ENCODE measurements at places on chromosomes 3 and 15.

GRCh38 chr15:77329202-77329601, 90.7 kb downstream of the PEAK1 start:
- ATAC-seq = no peak

DNA sequence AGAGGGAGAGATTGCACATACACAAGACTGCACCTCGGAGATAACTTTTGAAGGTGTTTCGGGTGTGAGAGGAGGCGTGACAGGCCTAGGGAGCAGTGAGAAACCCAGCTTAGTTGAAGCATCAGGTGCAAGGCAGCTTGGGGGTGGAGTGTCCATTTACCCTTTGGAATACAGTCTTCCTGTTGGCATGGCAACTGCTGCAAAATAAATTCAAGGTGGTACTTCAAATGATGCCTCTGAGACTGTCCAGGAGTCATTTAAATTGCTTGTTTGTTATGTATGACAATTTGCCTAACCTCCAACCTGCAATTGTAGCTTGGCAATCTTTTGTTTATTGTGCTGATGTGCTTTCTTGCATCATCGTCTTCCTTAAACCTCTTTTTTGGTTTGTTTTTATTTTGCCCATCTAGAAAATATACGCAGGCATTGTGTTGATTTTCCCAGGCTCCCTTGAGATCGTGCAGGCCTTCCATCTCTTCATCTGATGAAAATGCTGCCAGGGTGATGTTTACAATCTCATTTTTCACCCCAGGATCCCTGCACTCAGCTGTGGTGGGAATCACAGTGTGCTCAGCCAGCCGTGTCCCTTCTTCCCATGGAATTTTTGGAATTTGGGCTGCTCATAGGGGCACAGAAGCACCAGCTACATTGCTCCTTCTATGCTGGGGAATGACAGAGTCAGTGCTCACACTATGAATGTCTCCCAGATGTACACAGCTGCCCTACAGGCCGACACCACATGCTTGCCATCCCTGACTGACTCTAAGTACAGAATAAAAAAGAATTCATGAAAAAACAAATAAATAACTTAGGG, 583.1 kb upstream of the CFAP20DC start:
- no peak for ATAC-seq

- no peak for ATAC-seq
These were observed 198.4 kb downstream of the LPP start for GRCh38 chr3:188352196-188352927.

GRCh38 chr3:20846066-20846465, 660.1 kb upstream of the SGO1 start:
- no peak for ATAC-seq

- no peak for ATAC-seq
These were observed 227.3 kb upstream of the IL12A start for GRCh38 chr3:159761369-159761768.

DNA sequence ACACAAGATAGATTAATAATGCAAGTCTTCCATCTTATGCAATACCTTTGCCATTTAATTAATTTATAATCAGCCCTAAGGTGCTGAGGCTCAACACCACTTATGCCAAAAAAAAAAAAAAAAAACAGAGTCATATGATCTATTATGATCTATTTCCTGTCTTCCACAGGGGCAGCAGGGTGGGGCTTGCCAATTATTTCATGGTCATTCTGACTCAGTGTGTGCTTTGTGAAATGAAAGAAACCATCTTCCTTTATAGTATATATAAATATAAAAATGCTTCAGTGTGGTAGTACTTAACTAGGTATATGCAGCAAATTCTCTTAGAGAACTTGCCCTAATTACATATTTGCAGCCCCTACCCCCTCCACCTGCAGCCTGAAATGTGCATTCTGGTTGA, 7.2 kb upstream of the RARB start:
- ATAC-seq = no peak

DNA sequence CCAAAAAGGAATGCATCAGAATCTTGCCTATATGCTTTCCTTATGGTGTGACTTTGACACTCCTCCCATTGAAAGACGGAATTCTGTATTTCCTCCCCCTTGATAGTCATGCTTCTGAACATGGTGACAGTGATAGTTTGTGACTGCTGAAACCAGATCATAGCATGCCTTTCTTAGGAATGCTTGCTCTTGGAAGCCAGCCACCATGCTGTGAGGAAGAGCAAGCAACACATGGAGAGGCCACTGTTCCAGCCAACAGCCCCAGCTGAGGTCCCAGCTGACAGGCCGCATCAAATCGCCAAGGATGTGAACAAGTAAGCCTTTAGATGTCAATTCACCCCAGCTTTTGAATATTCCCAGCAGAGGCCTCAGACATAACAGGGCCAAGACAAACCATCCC, 100.1 kb downstream of the IGF2BP2 start:
- ATAC-seq = no peak

DNA sequence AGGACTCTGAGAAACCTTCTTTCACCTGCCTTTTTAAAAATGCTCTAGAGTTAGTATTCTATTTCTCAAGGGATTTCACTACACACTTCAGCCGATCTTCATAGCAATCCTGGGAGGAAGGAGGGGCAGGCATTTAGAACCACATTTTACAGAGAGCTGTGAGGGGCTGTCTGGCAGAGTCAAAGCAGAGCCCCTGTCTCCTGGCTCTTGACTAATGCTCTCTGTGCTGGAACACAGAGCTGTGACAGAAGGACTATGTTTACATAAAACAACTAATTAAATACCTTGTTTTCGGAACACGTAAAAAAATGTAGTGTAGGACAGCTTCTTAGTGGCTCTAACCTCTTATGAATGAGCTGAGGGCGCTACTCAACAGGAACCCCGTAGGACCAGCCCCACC, 7.6 kb upstream of the SPTBN5 start:
- no peak for ATAC-seq

GRCh38 chr3:20575146-20575545, 389.1 kb upstream of the SGO1 start:
- ATAC-seq = no peak

DNA sequence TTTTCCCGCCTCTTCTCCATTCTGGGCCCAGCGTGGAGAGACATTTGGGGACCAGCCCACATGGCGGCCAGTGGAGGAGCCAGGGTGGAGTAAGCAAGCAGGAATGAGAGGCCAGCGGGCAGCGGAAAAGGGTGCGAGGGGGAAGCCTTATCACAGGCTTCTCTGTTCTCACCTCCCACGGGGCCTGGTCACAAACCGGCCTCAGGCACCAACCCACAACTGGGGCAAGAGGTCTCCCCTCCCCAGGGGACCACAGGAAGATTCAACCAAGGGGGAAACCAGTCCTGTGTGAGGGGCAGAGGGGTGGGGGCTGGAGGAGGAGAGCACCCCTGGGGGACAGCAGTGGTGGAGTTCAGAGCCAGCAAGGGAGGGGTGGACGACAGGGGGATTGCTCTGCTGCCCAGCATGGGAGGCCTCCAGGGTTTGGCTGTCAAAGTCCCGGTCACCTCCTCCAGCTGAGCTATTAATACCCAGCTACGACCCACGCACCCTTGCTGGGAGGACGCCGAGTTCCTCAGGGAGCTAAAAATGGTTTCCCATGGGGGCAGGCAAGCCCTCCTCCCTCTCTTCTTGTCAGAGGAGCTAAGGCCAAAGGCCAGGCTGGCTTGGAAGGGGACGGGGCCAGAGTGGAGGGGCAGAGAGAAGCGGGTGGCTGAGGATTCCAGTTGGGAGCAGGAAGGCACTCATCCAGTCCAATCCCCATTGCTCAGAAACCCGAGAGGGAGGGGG, 23.8 kb upstream of the RPL29 start:
- ATAC-seq = no peak

DNA sequence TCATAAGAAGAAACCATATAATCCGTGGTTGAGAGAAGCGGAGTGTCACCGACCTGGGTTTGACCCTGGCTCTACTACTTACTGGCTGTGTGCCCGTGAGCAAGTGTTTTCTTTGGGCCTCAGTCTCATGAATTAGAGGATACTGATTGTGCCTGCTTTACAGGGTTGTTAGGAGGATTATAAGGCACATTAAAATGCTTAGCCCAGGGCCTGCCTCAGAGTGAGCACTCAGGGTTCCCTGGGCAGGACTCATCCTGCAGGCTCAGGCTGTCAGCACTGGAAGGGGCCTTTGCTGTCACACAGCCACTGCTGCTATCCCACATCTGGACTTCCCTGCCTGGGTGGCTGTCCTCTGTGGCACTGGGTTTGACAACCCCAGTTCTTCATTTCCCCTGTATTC, 4.7 kb downstream of the PLA2G4F start:
- no peak for ATAC-seq

- peak; percentile 63 for ATAC-seq
These were observed 19.6 kb upstream of the MOBP start for GRCh38 chr3:39447637-39448483.

GRCh38 chr3:39187372-39188155, 4.8 kb downstream of the XIRP1 start:
- ATAC-seq = no peak

DNA sequence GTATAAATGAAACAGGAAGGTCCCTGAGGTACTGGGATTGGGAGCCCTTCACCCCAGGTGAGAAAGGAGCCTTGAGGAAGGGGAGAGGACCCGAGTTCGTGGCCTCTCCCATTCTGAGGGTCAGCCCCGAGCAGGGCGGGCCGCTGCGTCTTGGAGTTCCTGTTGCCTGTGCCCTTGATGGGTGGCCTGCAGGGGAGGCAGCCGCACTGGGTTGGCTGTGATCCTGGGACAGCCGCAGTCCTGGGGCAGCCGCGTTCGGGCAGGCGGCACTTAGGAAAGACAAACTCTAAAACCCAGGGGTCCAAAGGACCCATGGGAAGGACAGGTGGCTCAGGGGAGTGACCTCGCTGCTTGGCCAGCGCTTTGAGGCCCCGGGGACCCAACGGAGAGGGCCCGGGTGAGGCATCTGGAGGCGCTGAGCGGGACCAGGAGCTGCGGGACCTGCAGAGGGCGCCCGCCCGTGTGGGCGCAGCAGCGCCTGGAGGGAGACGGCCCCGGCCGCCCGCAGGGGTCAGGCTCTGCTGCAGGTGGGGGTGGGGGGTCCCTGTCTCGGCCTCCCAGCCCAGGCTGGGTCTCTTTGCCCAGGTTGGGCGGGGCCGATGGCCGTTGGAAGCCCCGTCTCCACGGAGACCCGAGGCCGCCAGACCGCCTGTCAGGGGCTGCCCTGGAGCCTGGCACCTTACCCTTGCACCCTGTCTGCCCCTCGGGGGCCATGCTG, 65.1 kb downstream of the HMCES start:
- ATAC-seq = peak; percentile 61

DNA sequence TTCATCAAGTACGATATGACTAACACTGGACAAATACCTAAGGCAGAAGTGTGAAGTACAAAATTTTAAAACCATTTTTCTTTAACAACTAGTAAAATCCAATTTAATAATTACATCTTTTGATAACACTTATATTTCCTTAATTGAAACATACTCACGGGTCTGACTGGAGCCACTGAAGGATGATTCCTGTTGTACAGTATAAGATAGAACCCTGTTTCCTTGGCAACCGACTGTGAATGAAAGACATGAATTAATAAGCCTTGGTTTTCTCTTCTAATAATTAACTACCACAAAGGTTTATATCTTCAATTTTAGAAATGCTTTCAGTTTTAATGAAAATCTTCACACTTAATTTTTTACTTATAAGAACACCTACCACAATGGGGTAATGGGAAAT, 19.4 kb downstream of the DHX36 start:
- no peak for ATAC-seq

DNA sequence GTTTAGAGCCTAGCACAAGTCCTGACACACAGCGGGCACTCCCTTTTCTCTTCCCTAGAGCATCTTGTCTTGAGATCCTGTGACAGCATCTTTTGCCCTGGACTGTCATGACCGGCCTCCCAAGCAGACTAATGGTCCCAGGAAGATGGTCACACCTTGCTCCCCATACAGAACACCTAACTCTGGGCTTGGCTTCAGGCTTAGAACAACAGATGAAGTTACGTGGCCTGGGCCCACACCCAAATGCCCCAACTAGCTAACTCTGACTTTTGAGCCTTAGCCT, 781 bp upstream of the IP6K1 start:
- no peak for ATAC-seq

- ATAC-seq = no peak
These were observed 576.1 kb downstream of the PDCD6IP start for GRCh38 chr3:34374521-34374920.

DNA sequence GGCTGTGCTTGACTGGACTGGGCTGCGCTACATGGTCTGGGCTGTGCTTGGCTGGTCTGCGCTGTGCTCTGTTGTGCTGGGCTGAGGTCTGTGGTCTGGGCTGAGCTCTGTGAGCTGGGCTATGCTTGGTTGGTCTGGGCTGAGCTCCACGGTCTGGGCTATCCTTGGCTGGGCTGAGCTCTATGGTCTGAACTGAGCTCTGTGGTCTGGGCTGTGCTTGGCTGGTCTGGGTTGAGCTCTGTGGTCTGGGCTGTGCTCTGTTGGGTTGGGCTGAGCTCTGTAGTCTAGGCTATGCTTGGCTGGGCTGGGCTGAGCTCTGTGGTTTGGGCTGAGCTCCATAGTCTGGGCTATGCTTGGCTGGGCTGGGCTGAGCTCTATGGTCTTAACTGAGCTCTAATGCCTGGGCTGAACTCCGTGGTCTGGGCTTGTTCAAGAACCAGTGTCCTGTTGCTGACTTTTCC, 92.0 kb downstream of the PLXNA1 start:
- peak; percentile 40 for ATAC-seq

GRCh38 chr15:50064673-50065072, 54.4 kb downstream of the ATP8B4 start:
- ATAC-seq = no peak

DNA sequence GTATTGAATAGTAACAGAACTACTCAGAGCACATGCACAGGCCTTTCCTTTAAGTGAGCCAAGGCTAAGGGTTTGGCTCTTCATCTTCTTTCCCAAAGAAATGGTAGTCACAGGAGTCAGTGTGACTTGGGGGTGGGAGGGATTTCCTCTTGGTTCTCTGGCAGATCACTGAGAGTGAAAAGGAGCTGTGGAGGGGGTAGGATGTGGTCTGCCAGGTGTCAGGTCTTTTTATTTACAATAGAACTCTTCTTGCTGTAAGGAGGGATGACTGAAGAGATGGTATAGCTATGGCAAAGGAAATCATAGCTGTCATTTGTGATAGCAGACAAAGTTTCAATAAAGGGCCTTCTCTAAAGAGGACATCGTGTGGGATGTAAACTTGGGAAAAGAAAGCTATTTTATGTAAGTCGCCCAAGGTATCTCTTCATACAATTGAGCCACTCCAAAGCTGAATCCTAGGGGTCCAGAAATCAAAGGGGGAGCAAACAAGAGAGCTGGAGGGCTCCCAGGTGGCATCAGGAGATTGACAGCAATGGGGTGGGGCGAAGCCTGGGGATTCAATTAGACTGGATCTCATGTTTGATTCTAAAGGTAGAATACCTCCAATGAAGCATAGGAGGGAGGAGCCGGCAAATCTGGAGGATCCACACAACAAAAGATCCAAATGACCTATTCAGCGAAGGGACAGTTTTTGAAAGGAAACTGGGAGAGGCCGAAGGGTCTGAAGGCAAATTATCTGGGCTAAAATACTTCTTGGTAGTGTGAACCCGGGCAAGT, 20.0 kb upstream of the CHD2 start:
- ATAC-seq = no peak

- ATAC-seq = no peak
These were observed 87.7 kb downstream of the IGF1R start for GRCh38 chr15:98735895-98736617.

GRCh38 chr3:171768986-171769385, 41.3 kb downstream of the PLD1 start:
- no peak for ATAC-seq

Data from activated CD4-positive, CD25-positive, alpha-beta regulatory T cell treated with anti-CD3 and anti-CD28 coated beads, Interleukin-2, amount 50 U/mL, for 24 hours (primary cell).